Left renal cortex interstitium (tissue), 4 donors: ENCODE measurements at places on chromosomes 3 and 15.

- no peak for DNase-seq
Observed at GRCh38 chr3:12392101-12392878, 92.0 kb upstream of the TSEN2 start.

GRCh38 chr15:58433597-58434333 lies 2.0 kb downstream of the LIPC start:
- DNase-seq = no peak

DNA sequence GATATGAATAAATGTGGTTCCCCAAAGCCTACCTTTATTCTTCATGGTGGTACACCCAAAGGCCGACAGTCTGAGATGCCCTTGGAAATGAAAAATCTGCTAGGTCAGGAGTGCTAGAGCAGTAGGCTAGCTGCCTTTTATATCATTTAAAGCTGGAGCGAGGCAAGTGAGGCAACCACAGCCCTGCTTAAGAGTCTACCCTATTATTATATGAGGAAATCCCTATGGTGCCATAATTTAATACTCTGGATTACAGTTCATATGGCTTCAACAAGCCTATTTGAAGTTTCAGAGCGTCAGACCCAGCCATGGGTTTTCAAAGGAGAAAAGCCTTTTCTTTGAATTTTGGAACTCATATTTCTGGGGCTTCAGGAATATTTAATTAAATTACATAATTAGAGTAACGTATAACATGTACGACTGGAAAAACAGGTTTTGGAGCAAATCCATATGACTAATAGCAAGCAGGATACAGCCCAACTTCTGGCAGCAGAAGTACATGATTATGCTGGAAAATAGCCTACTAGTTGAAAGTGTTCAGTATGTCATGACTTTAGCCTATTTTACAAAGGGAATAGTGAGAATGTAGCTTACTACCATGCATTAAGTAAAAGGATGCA lies 18.0 kb upstream of the SLTM start:
- no peak for DNase-seq

- no peak for DNase-seq
Observed at GRCh38 chr3:183375337-183375736, 53.1 kb downstream of the MCF2L2 start.

- peak; percentile 6 for DNase-seq
Observed at GRCh38 chr3:45841420-45841756, 531 bp downstream of the LZTFL1 start.

DNA sequence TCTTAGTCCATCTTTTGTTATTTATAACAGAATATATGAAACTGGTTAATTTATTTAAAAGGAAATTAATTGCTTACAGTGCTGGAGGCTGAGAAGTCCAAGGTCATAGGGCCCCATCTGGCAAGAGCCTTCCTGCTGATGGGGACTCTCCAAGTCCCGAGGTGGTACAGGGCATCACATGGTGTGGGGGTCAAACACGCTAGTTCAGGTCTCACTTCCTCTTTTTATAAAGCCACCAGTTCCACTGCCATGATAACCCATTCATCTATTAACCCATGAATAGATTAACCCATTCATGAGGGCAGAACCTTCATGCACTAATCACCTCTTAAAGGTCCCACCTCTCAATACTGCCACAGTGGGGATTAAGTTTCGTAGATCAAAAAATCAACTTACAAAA lies 659.3 kb downstream of the NAALADL2 start:
- no peak for DNase-seq

GRCh38 chr3:103992469-103992868 lies 1374.2 kb upstream of the ALCAM start:
- DNase-seq = no peak

- no peak for DNase-seq
Observed at GRCh38 chr15:92614301-92614700, 41.3 kb downstream of the FAM174B start.
